ENCODE measurements at places on chromosomes 2 and 18.

DNA sequence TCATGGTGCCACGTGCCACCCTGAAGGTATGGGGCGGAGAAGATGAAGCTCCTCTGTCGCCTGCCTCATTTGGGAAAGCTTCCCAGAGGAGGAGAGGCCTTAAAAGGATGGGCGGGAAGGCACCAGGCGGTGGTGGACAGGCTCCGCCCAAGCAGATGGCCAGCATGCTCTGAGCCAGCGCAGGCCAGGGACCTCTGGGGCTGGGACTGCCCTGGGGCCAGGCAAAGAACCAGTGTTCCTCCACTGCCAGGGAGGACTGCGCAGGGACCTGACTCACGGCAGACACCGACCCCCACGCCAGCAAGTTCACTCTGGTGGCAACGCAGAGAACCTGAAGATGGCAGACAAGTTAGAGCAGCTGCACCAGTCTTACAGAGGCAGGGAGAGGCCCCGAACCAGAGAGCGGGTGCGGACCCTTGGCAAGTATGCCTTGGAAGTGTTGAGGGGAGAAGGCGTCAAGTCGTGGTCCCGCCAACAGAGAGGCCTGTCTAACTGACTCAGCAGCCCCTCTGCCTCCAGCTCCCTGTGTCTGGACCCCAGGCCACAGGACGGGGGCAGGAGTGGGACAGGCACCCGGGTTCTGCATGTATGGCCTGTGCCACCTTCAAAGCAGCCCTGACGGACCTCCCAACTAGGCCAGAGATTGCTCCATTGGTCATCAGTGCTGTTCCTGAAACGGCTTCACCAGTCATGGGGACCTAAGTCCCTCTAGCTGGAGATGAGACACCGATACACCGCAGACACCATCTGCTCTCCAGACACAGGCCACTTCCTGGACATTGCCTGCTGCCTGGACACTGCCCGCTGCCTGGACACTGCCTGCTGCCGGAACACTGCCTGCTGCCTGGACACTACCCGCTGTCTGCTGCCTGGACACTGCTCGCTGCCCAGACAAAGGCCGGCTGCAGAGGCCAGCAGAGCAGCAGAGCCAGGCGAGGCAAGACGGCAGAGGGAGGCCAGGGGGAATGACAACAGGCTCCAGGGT lies 124.7 kb downstream of the HDAC4 start:
- DNase-seq = peak; percentile 90

- DNase-seq = no peak
Measured at GRCh38 chr18:41706301-41706700, 248.7 kb upstream of the PIK3C3 start.

DNA sequence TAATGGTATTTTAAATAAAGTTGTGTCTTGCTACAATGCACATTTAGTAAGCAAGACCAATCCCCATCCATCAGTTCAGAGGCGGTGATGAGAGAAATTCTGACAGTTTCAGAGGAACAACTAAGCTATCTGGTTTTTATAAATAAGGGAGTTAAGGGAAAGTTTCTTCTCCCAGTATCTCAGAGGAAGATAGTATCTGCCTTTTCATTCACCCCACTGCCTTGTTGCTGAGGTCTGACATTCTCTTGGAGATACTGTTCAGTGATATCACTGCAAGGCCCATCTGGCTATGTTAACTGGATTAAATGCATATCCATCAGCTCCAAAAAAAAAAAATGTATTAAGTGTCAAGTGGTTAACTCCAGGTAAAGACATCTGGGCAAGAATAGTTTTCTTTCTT lies 47.9 kb downstream of the RBMS1 start:
- no peak for DNase-seq

DNA sequence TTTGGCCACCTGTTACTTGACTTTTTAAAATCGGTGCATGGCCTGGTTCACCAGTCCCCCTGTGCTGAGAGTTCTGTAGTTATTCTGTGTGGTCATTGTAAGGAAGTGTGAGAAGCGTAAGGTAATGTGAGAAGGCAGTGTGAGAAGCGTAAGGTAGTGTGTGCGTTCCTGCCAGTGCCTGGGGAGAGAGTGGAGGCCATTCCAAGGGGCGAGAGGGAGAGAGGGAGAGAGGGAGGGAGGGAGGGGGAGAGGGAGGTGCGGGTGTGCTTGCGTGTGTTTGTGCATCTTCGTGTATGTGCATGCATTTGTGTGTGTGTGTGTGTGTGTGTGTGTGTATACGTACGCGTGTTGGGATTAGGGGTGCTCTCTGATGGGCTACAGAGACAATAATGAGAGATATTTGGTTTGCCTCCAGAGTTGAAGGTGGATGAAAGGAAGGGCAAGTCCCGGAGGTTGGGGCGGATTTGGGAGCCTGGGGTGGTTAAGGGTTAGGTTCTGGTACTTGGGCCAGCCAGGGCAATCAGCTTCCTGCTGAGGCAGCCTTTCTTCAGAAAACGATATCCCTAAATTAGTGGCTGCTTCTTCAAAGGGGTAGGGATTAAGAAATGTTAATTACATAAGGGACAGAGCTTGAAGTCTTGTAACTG lies 53.7 kb downstream of the SGPP2 start:
- no peak for DNase-seq

DNA sequence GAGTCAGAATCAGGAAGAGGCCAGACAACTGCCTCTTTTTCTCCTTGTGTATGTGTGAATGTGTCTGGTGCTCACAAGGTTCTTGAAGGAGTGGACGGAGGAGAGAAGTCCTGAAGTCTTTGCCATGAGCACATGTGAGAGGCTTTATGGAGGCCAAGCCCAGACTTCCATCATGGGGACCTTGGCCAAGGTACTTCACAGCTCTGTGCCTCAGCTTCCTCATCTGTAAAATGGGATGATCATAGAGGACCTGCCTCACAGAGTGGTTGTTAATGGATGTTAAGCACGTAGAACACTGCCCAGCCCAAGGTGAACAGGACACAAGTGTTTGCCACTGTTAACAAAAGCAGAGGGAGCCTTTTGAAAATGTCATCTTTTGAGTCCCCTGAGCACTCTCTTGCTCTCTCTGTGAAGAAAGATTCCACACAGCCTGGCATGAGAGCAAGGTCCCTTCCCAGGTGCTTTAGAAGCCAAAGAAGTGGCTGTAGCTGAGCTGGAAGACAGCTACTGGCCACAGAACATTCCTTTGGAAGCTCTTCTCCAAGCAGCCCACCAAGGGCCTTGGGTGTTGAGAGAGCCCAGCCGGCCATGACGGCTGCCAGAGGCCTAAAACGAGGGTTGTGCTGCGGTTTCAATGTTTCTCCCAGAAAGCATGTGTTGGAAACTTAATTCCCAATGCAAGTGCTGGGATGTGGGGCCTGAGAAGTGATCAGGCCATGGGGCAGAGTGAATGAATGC lies 41.8 kb upstream of the ASPRV1 start:
- no peak for DNase-seq

GRCh38 chr18:22839340-22839821 lies 93.7 kb upstream of the RBBP8 start:
- DNase-seq = no peak

GRCh38 chr18:56662502-56662901 lies 11.3 kb downstream of the WDR7 start:
- DNase-seq = no peak

GRCh38 chr2:96152304-96153161 lies 7.3 kb upstream of the DUSP2 start:
- no peak for DNase-seq

GRCh38 chr2:54183972-54184371 lies 68.6 kb downstream of the ACYP2 start:
- no peak for DNase-seq

DNA sequence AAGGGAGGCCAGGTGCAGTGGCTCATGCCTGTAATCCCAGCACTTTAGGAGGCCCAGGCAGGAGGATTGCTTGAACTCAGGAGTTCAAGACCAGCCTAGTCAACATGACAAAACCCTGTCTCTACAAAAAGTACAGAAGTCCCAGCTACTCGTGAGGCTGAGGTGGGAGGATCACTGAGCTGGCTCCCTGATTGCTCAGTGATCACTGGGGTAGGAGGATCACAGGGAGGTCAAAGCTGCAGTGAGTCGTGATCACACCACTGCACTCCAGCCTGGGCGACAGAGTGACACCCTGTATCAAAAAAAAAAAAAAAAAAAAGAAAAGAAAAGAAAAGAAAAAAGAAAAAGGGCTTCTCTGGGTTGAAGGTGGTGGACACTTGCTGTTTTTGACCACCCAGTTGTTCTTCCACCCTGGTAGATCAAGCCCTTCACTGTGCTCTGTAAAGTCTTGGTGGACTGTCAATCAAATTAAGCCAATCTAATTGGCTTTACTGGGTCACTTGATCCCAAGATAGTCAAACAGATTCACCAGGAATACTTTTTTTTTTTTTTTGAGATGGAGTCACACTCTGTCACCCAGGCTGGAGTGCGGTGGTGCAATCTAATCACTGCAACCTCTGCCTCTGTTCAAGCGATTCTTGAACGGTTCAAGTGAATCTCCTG lies 191.6 kb downstream of the AGPS start:
- DNase-seq = no peak

DNA sequence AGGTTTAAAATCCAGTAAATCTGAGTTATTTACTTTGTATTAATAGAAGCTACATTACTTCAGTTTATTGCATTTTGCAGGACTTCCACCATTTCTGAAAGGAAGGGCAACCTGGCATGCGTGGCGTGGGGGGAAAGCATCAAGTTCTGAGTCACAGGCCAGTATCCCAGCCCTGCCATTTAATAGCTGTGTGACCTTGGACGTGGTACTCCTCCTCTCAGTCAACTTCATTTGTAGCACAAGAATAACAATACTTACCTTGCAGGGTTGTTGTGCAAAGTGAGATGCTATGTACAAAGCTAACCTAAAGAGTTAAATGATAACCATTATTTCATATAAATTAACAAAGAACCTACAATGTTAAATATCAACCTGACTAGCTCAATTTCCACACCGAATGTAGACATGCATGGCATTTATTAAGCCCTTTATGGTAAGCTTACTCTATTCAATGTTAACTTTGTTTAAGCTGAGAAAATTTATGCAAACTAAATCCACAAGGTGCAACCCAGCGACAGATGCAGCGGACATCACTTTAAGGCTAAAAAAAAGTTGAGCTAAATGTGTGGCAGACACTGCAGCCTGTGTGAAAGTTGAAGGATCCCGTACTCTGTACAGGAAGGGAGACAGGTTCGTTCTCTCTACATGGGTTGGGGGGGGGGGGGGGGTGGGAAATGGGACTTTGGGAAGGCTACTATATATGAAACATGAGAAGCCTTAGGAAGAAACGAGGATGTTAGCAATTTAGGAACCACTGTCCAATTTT lies 17.2 kb upstream of the STPG4 start:
- no peak for DNase-seq

GRCh38 chr2:188294352-188294926 lies 2.8 kb downstream of the GULP1 start:
- DNase-seq = no peak

DNA sequence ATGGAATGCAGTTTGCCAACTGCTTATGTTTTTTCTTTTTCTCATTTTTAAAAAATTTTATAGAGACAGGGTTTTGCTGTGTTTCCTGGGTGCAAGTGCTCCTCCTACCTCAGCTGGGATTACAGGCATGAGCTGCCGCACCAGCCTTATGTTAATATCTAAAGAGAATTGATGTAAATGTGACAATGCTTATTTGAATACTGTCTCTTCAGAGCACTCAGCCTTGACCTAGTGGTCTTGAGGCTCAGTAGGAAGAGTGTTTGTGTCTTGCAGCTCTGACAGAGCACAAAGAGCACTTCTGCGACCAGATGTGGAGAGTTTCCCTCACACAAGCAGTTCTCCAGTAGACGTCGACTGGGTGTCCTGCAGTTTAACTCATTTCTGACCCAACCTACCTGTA lies 55.3 kb downstream of the ARHGEF4 start:
- no peak for DNase-seq

GRCh38 chr2:145366341-145366740 lies 846.4 kb upstream of the ZEB2 start:
- DNase-seq = no peak

DNA sequence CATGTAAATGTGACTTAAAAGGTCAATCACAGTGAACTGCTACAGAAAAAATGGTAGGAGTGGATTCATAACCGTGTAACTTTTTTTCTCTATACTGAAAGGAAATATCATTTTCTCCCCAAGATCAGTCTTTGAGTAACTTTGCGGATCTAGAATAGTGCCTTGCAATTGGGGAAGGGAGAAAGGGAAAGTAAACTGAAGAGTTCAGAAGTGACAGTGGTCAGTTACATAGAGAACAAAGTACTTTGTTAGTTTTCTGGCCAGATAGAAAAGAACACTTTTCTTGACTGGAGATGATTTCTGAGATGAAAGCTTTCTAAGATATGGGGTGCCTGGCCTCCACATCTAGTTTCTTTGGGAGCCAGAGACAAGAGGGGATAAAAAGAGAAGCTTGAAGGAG lies 26.6 kb downstream of the PARD3B start:
- no peak for DNase-seq

GRCh38 chr18:32036506-32037180 lies 18.0 kb downstream of the RNF125 start:
- no peak for DNase-seq

DNA sequence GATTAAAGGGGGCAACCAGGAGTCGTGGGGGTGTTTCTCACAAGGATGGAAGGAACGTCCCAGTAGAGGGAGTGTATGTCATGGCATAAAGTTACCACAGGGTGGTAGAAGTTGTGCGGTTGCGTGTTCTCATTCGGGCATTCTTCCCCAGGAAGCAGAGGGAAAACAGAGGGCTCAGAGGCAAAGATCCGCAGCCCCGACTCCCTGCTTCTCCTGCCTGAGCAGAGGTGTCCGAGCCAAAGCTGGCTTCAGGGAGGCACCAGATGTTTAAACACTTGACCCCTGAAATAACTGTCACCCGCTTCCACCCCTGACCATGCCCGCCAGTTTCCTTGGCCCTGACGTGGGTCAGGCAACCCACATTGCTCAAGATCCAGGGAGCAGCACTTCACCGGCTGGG lies 83.7 kb downstream of the EN1 start:
- no peak for DNase-seq

DNA sequence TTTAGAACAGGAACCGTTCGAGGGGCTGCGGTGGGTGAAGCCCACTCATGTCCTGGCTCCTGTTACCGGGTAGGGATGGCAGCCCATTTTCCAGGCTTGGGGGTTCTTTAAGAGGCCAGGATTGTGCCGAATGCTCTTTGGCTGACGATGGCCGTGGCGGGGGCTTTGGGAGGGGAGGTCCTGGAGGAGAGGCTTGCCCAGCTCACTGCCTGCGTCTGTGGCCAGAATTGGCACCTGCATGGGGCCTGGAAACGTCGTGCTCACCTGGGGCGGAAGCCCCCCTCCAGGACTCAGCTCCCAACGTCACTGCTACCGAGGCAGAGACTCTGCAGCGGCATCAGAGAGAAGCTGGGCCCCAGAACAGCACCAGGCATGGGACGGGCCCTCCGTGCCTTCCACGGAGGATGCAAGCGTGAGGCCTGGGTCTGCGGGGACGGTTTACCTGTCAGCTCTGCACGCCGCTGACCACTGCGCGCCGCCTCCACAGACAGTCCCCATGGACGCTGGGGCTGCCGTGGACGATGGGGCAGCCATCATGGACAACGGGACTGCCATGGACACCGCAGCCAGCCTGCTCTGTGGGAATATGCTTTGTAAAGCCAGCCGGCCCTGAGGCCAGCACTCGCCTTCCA lies 82.9 kb downstream of the NFATC1 start:
- DNase-seq = no peak

DNA sequence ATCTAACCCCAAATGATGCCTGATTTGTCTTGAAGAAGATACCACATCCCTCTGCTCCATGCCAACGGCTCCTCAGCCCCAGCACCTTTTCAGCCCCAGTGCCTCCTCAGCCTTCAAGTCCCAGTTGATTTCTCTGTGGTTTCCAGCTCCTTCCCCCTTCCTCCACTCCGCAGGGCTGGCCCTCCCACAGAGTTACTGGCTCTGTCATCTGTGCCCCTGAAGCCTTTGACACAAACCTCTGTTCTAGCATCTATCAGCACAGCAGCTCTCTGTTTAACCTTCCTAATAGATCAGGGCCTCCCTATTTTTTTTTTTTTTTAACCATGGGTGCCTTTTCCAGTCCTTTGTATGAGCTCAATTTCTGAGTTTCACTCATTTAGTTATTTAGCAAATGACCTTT lies 201.3 kb upstream of the CXCR4 start:
- no peak for DNase-seq

Data from cerebellar nuclear complex (tissue), 1 donor.